ENCODE measurements at places on chromosomes 12 and 14. TPM values are rescaled to one million over a fixed set of nuclear protein-coding genes. Genes with fewer than 3 reads are reported as not detected.

The TEX22 gene
- 0.26 TPM for polyA plus RNA-seq

DNA sequence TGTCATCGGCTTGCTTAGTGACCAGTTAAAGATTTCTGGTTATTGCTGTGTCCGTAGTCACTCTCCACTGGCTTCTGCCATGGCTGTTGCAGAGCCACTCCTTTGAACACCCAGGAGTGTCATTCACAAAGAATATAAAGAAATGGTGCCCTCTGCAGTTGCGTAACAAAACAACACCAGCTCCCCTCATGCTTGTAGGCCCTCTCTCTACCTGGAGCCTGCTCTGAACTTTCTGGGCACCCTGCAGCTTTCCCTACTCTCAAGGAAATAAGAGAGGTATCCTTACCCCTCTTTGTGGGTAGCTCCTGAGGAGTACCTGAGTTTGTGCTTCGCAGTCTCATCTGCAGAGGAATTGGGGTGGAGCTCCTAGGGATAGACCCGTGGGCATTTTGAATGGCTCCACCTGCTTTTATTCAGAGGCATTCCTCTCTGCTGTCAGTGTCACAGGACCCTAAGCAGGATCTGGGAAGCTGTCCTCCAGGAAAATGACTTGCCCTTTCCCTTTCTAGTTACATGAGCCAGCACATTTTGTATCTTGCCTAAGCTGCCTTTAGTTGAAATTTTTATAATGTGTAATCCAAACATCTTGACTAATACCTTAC is 97.2 kb upstream of the TMEM260 start:
- no peak for DNase-seq

GRCh38 chr14:22926316-22926715 is 2.9 kb downstream of the PRMT5 start:
- no peak for DNase-seq

The KCNC2 gene
- not detected for polyA plus RNA-seq

DNA sequence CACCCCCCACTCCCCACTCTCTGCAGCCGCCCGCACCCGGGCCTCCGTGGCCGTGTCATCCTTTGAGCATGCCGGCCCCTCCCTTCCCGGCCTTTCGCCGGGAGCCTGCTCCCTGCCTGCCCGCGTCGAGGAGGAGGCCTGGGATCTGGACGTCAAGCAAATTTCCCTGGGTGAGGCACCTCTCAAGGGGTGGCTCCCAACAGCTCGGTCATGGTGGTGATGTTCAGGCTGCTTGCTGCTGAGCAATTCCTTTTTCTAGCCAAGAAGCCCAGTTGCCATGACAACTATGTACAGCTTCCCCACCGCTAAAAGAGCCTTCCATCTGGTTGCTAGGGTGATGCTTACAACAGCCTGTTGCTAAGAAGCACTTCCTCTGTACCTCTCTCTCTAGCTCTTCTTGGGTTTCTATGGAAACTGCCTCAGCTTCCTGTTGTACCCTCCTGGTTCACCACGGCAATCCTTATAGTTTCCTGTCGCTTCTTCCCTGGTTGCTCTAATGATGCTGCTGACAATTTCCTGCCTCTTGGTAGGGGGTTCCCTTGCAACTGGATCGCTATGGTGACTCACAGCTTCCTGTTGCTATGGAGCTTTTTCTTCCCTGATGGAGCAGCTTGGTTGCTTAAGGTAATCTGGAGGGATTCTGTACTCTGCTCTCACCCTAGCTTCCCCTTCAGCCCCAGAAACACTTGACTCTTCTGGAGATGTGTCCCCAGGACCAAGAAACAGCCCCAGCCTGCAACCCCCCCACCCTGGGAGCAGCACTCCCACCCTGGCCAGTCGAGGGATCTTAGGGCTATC is 11.0 kb downstream of the ZNF219 start:
- peak; percentile 80 for DNase-seq

DNA sequence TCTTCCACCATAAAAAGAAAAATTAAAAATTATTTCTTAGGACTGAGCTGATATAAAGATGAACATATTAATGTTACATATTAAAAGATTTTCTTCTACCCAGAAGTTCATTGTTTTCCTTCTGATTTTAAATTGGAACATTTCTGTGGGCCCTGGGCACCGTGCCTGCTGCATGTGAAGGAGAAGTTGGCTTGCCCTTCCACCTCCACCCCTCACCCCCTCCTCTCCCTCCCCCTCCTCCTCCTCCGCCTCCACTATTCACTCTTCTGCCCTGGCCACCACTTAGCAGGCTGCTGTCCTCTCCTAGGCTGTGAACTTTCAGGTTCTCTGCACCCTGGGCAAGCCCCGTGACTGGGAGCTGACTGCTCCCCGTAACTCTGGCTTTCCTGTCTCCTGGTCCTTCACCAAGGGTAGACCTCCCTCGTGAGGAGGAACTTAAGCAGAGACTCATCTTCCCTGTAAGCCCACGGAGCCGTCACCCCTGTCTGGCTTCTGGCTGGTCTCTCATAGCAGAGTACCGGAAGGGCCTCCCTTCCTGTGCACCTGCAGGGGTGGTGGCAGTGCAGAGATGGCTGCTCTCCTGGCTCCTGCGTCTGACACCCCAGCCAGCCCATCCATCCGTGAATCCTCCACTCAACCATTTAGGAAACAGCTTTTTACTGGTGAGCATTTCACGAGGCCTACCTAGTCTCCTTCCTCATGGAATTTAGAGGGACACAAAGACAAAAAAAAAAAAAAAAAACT is 12.8 kb downstream of the TUNAR start:
- no peak for DNase-seq

DNA sequence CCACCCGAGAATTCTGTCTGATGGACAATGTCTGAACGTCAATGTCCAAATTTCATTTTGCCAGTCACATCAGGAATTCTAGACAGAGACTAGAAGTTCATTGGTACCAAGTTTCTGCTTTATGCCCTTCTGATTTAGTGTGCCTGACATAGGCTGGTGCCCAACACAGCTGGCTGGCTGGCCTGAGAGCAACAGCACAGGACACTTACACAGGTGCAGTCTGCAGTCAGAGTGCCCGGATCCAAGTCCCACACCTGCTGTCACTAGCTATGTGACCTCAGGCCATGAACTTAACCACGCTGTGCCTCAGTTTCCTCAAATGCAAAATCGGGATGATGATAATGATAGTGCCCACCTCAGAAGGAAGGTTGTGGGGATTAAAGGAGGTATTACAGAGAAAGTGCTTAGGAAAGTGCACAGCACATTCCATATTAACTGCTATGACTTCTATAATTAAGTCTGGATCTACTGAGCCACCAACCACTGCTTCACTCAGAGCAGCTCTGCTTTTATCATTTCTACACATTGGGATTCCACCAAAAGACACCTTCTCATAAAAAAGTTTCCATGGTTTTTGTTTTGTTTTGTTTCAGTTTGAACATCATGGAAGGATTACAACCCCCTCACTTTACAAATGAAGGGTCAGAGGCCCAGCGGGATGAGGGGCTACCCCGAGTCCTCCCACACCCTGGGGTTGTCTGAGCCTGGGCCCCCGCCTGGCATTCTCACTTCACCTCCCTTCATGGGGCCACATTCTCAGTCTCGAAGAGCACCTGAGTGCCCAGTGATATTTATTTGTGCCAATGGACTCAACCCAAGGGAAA is 168.8 kb upstream of the BCL2L14 start:
- no peak for DNase-seq

DNA sequence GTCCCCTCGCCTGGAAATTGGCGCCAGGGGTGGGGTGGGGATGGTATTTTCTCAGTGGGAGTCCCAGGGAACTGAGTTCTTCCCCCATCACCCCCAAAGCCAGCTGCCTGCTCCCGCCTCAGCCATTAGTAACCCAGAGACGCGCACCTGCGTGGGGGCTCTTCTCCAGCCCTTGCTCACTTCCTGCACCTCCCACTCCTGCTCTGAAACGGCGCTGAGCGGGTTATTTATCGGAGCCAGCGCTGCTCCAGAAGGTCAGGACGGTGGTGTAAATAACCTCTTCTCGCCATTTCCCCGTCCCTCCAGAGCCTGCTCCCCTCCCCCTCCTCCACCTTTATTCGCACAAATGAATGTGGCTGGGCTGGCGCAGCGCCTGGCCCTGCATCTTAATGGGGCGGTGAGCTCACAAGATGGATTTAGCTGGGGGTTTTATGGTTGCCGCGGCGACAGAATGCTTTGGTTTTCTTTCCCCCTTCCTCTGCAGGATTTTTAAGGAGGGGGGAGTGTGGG is 12.2 kb downstream of the GPR84 start:
- DNase-seq = peak; percentile 65

The HOTAIR gene
- polyA plus RNA-seq = not detected

DNA sequence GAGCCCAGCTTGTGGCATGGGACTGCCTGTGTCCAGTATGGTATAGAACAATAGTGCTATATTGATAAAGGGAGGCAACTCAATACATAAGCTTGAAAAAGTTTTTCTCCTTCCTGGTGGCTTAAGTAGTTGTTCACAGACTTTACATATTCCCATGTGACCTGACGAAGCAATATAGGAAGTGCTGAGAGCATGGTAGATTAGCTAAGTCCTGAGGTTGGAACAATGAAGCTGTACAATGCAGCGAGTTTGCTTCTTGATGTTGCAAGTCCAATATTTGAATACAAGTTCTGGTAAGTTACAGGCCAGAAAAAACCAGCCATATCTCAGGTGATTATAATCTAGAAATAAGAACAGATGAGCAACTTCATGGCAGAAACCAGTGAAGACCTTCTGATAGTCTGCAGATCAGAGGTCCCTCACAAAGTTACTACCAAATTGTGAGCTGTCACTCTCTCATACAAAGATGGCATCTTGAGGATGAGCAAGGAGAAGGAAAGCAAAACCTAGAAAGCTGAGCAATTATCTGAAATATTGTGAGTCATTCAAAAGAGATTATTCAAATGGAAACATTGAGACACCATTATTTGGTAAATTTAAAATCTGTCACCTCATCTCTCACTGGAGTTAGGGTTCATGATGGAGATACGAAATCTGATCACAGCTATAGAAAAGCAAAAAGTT is 72.9 kb upstream of the BTG1 start:
- no peak for DNase-seq

The PLCZ1 gene
- 0.15 TPM for polyA plus RNA-seq

- no peak for DNase-seq
Measured at GRCh38 chr12:95690861-95691635, 99.5 kb downstream of the NTN4 start.

DNA sequence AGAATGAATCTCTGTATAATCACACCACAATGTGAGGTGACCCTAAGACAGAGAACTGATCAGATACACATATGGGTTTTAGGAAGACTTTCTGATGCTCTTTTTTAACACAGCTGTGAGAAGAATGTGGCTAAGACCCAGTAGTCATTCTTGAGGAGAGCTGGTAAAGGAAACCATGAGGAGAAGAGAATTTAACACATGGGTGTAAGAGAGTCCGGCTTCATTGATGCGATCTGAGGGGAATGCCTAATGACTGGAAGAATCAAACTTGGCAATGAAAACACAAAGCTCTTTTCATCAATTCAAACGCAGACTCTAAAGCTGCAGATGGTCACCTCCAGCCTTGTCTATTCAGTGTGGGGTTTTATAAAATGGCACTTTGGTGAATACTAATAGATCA is 79.3 kb downstream of the FOXA1 start:
- no peak for DNase-seq

The VWF gene
- polyA plus RNA-seq = 0.12 TPM

The TAS2R50 gene
- polyA plus RNA-seq = 0.05 TPM

GRCh38 chr14:99863059-99863458 is 69.8 kb downstream of the EML1 start:
- DNase-seq = no peak

DNA sequence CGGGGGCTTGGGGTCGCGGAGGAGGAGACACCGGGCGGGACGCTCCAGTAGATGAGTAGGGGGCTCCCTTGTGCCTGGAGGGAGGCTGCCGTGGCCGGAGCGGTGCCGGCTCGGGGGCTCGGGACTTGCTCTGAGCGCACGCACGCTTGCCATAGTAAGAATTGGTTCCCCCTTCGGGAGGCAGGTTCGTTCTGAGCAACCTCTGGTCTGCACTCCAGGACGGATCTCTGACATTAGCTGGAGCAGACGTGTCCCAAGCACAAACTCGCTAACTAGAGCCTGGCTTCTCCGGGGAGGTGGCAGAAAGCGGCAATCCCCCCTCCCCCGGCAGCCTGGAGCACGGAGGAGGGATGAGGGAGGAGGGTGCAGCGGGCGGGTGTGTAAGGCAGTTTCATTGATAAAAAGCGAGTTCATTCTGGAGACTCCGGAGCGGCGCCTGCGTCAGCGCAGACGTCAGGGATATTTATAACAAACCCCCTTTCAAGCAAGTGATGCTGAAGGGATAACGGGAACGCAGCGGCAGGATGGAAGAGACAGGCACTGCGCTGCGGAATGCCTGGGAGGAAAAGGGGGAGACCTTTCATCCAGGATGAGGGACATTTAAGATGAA is 630 bp downstream of the FOS start:
- peak; percentile 53 for DNase-seq

GRCh38 chr12:45557016-45557415 is 172.5 kb upstream of the ARID2 start:
- no peak for DNase-seq

GRCh38 chr14:79709573-79709972 is 501.7 kb downstream of the DIO2 start:
- DNase-seq = no peak

GRCh38 chr14:102015045-102015685 is 50.8 kb downstream of the DYNC1H1 start:
- no peak for DNase-seq

All from SK-N-SH (cell line).